ENCODE measurements at places on chromosomes 7 and 10.
A peak's percentile ranks its signal among the peaks of the same experiment; 100 is the strongest.

DNA sequence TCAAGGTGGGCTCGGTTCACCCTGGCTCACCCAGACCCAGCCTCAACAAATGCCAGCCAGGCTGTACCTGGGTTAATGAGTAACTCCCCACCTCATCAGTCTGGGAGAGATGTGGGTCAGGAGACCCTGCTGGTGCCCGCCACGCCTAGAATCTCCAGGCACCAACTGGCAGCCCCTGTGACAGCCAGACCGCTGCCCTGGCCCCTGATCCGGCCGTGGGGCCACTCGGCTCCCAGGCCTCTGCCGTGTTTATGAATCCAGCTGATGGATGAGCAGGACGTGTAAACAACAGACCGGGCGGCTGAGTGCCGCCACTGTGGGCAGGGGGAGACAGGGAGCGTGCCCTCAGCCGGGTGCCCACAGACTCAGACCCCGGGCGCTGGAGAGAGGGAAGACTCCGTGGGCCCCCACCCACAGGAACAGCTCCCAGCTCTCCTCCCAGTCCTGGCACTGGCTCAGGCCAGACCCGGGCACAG lies 34.0 kb upstream of the PDGFA start:
- DNase-seq, result no peak

DNA sequence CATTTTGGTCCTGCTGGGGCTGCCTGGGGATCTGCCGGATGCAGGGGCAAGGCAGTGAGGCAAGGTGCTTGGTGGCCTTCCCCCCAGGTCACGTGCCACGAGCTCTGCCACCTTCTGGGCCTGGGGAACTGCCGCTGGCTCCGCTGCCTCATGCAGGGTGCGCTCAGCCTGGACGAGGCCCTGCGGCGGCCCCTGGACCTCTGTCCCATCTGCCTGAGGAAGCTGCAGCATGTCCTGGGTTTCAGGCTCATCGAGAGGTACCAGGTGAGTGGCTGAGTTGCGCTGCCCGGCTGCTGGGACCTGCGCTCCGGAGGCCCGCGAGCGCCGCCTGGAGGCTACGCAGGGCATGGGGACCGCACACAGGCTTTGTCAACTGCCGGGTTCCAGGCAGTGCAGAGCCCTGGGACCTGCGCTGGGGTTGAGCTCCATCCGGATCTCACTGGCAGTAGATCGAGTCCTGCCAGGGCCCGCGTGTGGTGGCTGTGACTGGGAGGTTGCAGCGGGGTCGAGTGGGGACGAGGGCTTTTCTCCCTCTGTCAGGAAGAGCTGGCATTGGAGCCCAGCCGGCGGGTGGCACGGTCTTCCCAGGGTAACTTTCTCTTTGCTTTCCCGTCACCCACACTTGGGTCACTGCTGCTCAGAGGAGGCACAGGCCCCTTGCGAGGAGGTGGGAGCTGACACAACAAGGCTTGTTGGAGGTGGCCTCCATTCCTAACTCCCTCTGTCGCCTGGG lies 21.7 kb downstream of the AMZ1 start:
- peak; percentile 81 for DNase-seq

- no peak for DNase-seq
Observed at GRCh38 chr7:116629051-116629463, 42.9 kb upstream of the MET start.

- DNase-seq, result no peak
Observed at GRCh38 chr10:25493122-25493893, 318.5 kb downstream of the GPR158 start.

DNA sequence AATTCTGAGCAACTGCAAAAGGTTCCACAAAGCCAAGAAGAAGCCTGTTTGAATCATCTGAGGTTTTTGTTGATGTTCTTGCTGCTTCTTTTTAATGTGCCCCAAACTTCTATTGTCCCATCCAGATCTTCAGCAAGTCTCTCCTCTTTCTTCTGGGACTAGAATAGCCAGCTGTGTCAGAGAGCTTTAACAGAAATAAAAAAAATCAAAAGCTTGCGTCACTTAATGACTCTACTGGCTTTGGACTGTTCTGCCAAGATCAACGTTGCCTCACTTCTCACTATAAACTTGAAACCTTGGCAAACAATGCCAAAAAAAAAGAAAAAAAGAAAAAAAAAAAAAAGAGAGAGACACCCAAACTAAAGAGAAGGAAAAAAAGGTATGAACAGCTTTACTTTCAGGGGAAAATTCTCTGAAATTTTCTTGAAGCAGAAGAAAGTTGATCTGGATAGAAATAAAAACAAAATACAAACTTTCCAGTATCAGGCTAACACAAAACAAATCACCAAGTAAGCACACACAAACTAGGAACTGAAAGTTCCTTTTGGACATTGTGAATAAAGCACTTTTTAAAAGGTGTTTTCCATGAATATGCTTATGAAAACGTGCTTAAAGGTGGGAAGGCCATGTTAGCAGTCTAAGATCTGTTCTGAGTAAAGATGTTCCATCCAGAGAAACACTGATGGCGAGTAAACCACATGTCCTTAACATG lies 14.8 kb downstream of the USP54 start:
- DNase-seq, result no peak

- no peak for DNase-seq
Observed at GRCh38 chr10:60167050-60167449, 222.6 kb downstream of the ANK3 start.

- DNase-seq, result no peak
Observed at GRCh38 chr7:26949319-26949718, 84.9 kb upstream of the SKAP2 start.

DNA sequence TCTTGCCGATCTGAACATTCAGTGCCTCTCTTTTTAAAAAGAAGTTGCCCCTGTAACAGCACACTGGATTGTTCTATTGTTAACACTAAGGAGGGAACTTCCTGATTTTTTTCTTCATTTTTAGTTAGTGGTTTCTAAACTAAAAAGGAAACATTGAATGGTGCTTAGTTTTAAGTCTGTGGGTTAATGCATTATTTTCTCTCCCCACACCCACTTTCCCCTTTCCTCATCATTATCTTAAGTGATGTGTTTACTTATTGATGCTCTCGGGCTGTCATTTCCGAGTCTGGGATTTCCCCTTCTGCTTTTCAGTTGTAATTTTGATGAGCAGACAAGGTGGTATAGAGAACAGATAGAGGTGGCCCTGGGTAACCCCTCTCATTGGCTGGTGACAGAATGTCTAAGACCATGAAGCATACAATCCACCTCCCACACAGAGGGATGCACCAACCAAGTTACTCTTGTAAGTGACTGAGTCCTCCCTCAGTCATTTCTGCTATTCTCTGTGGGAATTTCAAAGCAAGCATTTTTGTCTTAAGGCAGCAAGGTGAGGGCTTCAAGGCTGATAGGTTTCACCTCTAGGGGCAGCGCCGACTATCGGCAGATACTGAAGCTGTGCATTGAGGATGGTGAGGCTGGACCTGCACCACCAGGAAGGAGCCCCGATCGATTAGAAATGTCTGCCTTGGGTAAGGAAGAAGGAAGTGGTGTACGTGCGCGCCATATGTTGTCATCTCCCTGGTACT lies 49.5 kb downstream of the CHN2 start:
- DNase-seq, result peak; percentile 28

DNA sequence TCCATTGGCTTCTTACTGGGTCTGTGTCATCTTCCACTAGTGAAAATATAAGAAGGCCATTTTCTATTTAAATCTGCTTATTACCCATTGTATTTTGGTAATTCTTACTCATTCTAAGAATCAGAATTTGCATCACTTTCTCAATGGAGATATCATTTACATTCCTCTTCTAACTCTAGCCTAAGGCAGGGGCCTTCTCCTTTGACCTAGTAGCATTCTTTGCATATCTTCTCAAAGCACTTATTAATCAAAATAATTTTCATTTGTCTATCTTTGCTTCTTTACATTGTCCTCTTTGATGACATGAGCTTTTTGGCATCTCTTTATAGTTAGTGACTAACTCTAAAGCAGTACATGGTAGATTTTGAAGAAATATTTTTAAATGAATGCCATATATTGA lies 400.9 kb upstream of the SEMA3D start:
- no peak for DNase-seq

DNA sequence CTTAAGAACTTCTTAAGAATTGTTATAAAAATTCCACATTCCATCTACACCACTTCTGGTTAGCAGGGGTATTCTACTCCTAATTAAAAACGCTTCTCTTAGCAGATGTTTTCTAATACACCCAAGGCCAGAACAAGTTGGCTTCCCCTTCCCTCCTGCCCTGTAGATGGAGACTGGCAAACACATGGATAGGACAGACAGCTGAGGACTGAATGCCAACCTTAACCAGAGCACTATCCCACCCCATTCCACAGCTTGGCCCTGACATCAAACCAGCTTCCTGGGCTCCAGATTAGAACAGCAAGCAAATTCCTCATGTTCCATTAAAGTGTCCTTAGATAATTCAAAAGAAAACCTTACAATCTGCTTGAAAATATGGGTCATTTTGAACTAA lies 56.6 kb upstream of the IL6 start:
- DNase-seq, result no peak

- no peak for DNase-seq
Observed at GRCh38 chr10:48946891-48947500, 7.4 kb upstream of the LRRC18 start.

DNA sequence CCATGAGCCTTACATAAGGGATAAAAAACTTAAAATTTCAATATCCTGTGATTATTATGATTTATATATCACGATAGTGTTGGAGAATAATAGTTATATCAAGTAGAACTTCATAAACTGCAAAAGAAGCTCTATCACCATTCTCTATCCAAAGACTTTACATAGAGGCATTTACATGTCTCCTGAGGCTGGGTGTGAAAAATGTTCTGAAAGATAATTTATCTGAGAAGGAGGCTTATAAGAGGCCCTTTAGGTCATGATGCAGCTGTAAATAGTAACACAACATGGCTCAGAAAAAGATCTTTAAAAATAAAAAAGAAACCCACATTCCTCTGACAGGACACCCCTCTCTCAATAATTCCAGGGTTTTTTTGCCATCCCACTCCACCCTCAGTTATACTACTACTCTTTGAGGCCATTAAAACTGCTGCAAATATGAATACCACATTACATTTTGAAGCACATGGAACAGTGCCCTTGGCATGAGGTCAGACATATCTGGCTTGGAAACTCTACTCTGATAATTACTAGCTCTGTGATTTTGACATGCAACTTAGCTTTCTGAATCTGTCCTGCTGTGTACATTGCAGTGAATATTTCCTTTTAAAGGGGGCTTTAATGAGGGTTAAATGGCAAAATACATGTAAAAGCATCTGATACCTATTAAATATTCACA lies 55.5 kb downstream of the SLC16A12 start:
- no peak for DNase-seq

GRCh38 chr10:71237843-71238623 lies 25.7 kb downstream of the UNC5B start:
- no peak for DNase-seq

DNA sequence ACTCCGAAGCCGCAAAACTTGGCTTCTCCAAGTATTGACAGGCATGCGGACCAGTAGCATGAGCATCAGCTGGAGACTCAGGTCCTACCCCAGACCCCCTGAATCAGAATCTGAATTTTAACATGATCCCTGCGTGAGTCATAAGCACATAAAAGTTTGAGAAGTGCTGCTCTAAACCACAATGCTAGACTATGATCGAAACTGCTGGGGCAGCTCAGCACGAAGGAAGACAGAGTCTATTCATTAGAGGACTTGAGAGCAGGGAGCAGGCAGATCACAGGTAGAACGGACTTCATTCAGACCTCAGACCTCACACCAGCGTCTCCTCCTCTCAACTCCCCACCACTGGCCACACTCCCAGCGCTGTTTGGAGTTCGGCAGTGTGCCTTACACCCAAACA lies 16.9 kb downstream of the CAMK2G start:
- no peak for DNase-seq

DNA sequence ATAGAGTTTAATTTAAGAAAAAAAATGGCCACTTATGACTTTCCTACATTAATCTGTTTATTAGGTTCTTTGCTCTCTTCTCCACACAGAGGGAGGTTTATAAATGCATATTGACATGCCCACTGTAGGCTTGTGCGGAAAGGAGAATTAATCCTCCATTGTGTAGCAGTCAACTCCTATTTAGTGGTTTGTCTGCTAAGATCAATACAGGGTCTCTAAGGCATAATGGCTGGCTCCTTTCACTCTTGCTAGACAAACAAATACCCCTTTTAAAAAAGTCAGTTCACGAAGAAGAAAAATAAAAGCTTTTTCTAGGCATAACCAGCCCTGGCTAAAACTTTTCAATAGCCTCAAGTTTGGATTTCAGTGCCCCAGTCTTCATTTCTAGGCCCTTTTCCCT lies 141.6 kb downstream of the TSPAN12 start:
- no peak for DNase-seq

DNA sequence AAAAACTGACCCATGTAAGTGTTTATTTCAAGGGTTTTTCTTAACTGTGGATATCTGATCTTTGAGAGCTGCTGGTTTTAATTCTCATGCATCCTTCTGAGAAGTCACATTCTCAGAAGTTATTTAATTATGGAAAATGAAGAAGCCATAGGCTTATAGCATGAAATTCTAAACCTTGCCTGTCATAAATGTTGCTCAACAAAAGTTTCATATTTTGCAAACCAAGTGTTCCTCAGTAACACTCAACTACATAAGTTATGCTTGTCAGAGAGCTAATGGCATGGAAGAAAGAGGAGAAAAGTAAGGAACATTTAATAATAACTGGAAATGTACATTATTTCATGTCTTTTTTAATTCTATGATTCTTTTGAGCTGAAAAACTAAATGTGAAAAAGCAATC lies 78.6 kb upstream of the MPP7 start:
- no peak for DNase-seq
